ENCODE measurements at places on chromosomes 4 and X.
A peak's percentile ranks its signal among the peaks of the same experiment; 100 is the strongest.

GRCh38 chr4:163063891-163064290, 102.8 kb downstream of the NAF1 start:
- no peak for DNase-seq

DNA sequence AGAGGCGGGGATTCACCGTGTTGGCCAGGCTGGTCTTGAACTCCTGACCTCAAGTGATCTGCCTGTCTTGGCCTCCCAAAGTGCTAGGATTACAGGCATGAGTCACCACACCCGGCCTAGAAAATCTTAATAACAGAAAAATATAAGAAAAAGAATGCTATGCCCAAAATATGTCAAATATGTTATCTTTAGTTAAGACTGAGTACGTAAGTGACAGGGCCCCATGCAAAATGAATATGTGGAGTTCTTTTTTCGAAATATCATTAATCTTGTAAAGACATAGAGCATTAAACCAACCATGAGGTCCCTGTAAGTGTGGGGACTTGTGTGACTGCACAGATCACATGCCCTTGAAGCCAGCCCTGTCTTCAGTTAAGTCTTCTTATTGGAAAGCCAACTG, 8.9 kb upstream of the ZNF518B start:
- no peak for DNase-seq

GRCh38 chr4:110197529-110198042, 829 bp downstream of the ELOVL6 start:
- peak; percentile 54 for DNase-seq

DNA sequence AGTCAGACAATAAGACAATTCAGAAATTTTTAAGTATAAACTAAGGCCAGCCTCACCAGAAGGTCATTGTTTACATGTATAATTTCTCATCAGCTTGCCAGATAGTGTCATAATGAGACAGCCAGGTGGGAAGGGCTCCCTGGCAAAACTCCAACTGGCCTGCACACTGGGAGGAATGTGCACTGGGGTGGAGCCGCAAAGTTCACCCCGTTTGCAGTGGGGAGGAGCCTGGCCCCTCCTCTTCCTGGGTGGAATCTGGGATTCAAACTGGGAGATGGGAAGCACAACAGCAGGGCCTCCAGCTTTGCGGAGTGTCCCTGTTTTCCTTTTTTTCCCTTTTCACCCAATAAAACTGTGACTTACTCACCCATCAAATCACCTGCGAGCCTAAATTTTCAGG, 329.9 kb downstream of the SMARCA1 start:
- no peak for DNase-seq

- DNase-seq: no peak
Measured at GRCh38 chr4:94358101-94358500, 15.5 kb upstream of the HPGDS start.

DNA sequence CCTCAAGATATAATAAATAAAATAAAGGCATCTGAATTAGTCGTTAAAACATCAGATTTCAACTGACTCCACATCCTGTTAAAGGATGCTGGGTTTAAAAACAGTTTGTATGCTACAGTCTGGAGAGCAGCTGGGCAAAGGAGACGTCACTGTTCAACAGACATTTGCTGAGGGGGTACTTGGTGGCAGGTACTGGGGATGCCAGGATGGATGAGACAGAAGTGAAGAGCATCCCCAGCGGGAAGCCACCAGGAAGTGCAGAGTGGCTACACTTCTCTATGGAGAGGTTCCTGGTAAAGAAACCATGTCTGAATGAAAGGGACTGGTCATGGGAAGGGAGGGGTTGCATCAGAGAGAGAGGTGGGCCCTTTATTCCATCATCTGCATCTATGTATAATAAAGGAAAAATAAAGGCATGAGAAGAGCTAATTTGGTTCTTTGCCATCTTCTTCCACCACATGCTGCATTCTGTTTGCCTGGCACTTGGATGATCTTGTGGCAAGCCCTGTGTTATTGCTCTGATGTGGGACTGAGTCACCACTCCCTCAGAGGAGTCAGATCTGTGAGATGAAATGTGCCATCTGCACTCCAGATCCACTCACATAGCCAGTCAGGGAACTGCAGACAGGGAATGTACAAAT, 145.0 kb downstream of the SOWAHB start:
- DNase-seq: peak; percentile 97

GRCh38 chr4:94442251-94442650, 9.5 kb upstream of the PDLIM5 start:
- DNase-seq: no peak

GRCh38 chr4:189497516-189497915, 443.2 kb upstream of the FRG1 start:
- DNase-seq: no peak

DNA sequence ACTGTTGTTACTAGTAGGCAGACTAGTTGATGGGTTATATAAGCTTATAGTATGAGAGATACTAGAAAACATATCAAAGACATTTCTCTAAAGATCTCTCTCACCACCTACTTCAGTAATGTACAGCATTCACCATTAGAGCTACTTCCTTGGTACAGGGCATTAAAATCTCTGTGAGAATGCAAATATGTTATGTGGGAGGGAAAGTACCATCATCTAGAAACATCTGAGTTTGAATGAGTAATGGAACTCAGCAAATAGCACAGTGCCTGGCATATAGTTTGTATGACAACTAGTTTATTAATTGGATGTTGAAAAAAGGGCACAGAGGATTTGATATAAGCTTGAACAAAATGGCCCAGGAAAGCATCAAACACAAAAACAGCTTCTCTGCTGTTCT, 211.1 kb downstream of the GLUD2 start:
- DNase-seq: no peak

DNA sequence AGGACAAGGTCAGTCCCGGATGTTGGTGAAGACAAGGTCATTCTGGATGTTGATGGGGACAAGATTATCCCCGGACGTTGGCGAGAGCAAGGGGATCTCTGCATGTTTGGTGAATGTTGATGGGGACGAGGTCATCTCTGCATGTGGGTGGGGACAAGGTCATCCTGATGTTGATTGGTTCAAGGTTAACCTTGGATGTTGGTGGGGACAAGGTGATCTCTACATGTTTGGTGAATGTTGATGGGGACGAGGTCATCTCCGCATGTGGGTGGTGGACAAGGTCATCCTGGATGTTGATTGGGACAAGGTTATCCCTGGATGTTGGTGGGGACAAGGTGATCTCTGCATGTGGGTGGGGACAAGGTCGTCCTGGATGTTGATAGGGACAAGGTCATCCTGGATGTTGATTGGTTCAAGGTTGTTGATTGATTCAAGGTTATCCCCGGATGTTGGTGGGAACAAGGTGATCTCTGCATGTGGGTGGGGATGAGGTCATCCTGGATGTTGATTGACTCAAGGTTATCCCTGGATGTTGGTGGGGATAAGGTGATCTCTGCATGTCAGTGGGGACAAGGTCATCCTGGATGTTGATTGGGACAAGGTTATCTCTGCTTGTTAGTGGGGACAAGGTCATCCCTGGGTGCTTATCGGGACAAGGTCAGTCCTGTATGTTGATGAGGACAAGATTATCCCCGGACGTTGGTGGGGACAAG, 28.8 kb upstream of the PLCXD1 start:
- DNase-seq: no peak

DNA sequence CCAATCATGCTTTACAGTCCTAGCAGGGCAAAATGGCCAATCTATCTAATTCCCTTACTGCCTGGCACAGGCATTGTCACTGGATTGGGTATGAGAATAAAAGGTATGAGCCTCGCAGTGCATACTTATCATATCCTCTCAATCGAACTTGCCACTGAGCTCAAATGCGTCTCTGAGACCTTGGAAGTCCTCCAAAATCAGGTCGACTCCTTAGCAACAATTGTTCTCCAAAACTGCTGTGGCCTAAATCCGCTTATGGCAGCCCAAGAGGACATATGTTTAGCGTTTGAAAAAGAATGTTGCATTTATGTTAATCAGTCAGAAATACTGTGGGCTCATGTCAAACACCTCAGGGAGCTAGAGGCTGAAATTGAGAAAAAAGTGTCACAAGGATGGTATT, 69.7 kb downstream of the SPIN4 start:
- no peak for DNase-seq

DNA sequence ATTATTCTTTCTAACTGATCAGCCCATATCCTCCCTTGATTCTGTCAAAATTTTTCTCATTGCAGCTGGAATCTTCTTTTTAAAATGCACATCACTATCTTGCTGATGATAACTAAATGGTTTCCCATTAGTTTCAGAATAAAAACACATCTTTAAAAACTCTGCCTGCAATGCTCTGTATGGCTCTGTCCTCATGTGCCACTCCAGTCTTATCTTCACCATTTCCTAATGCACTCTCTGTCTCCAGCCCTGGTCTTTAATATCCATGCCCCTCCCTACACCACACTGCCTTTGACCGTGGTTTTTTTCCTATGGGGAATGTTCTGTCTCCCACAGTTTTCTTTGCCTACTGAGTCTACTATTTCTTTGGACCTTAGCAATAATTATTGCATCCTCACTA, 244.1 kb upstream of the ARSJ start:
- DNase-seq: no peak

- DNase-seq: no peak
Measured at GRCh38 chr4:80685214-80685613, 345.3 kb upstream of the BMP3 start.

GRCh38 chr4:53786632-53787031, 195.3 kb upstream of the LNX1 start:
- no peak for DNase-seq

GRCh38 chr4:76799140-76799539, 98.8 kb downstream of the SOWAHB start:
- DNase-seq: no peak

GRCh38 chrX:68252664-68253063, 180.6 kb downstream of the OPHN1 start:
- no peak for DNase-seq

- no peak for DNase-seq
Measured at GRCh38 chrX:130267956-130268448, 697 bp downstream of the ZNF280C start.

DNA sequence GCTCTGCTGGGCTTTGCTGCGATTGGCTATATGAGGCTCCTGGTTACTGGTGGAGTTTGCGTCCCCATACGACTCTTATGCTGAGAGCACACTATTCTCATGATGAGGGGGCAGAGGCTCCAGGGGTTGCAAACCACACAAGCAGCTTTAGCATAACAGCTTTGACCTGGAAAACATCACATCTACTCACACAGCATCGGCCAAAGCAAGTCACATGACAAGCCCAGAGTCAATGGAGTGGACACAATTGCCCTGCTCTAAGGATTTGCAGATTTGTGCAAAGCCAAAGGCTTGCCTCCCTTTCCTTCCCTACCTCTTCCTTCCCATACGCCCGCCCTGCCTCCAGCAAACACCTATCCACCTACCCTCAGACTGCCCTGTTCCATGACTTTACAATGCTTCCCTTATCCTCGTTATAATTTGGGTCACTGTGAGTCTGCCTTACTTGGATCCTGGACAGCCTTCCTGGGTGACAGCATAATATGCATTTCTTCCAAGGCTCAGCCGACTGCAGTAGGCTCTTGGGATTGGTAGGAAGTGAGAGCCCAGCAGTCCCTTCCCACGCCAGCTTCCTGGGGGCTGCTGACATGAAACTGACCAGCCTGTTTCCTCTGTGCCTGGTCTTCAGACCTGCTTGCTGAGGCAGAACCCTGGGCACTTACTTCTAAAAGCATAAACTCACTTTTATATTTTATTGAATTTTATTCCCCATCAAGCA, 208.2 kb upstream of the PSAPL1 start:
- DNase-seq: no peak

GRCh38 chr4:2280531-2281300, 18.8 kb upstream of the MXD4 start:
- no peak for DNase-seq

GRCh38 chrX:136658151-136658550, 10.2 kb downstream of the CD40LG start:
- DNase-seq: no peak

DNA sequence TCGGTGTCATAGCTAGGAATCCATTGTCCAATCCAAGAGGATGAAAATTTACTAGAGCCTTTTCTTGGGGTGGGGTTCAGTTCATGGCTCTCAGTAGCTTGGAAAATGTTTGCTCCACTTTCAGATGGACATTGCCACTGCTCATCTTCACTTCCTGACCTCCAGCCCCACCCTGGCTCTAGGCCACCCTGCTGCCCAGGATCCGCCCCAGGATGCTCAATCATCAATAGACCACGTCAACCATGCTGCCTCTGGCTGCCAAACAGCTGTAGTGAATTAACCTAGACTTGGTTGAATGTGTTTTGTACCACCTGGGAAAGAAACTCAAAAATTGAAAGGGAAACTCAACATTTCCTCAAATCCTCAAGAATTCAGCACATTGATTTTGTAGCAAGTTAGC, 37.2 kb upstream of the HSD17B10 start:
- DNase-seq: no peak

GRCh38 chrX:104318330-104319009, 63.7 kb upstream of the ESX1 start:
- DNase-seq: peak; percentile 56

DNA sequence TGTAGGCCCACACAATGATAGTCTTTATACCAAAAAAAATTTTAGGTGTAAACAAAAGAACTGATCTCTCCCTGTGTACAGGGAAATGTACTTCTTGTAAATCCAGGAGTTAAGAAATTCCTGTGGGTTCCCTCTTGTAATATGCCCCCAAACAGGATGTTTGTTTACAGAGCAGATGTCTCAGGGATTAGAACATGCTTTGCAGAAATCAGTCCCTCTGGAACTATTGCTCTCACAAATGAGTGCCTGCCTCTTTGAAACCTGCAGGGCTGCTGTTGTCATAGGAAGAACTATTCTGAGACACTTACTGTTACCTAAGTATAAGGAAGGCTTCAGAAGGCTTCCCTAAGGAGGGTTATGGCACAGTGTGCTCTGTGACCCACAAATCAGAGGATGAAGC, 35.6 kb downstream of the PAK3 start:
- DNase-seq: peak; percentile 21

DNA sequence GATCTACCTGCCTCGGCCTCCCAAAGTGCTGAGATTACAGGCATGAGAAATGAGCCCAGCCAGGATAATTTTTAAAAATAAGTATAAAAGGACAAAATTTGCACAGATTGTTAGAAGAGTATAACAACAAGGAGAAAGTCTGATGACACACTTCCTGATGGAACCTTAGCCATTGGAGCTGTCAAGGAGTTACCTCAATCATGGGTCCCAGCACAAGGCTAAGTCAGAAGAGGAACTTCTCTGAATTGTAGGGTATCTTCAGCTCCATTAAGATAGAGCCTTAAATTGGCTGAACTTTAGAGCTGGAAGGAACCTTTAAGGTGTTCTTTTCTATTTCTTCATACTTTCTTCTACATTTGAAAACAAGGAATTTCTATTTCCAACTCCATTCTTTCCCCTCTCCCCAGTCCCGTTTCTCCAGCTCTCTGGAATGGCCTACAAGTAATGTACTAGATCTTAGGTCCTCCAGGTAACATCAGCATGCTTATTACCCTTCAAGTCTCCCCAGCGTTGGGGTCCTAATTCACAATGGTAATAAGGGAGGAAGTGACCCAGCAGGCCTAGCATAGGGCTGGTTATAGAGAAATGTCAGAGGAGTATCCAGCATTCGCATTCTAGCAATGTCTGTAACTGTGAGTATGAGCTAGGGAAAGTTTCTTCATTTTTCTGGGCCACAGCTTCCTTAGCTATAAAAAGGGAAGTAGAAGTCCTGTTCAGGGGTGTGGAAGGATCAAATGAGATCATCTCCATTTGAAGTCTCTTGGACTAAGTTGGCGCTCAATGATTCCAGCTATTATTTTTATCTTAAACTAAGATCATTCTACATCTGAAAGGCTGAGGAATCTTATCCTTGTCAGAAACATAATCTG, 18.5 kb upstream of the RBPJ start:
- no peak for DNase-seq
